ENCODE measurements at places on chromosomes 1 and 21. TPM values are rescaled to one million over a fixed set of nuclear protein-coding genes. Genes with fewer than 3 reads are reported as not detected.

Gene CD1E
- 0.21 TPM for total RNA-seq

DNA sequence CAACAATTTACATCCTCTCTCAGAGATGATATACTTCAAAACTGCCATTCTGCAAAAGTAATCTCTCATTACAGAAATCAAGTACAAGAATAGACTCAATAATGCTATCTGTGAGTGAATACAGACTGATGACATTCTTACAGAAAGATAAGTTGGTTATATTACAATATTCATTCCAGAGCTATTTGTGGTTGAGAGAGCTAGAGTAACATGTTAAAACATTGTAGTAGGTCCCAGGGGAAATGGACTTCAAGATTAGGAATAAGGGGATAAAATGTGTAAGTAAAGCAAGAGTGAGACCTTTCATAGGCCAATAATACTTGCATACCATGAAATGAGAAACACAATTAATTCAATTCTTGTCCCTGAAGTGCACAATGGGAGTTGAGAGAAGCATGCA lies 1.5 kb downstream of the F13B start:
- no peak for DNase-seq

DNA sequence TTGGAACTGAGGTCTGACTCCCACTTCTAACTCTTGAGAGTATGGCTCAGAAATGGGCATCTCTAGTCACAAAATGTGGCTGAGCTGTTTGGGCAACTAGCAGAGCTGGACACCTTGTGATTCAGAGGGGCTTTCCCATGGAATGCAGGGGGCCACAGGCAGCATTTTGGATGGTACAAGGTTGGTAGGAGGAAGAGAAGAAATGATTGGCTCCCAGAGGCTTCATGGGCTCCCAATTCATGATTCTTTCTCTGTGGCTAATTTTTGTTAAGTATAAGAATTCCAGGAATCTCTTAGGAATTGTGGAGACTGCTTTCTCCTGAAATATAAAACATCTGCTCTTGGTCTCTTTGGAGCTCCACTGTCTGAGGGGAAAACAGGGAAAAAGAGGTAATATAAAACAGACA lies 49.7 kb downstream of the PBX1 start:
- no peak for DNase-seq

DNA sequence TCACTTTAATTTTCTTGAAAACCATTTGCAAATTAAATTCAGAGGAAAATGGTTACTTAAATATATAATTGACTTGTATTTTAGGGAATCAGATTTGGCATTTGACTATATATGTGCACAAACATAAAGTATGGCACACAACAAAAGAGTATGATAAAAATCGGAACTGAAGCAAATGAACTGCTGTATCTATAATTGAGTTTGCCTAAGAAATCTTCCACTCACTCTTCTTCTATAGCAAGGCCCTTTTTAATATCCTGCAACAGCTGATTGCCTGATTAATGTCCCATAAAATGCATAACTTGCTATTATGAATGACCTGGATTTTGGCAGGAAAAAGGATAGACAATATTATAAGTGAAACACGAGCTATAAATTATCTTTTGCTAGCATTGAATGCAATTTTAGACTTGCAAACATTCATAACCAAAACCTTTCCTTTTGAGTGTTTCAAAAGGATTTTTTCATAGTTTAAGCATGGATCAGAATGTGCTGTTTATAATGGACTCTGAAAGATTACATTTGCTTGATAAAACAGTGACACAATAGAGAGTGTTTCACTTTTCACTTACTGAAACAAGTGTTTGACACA lies 2204.3 kb downstream of the MRPL39 start:
- DNase-seq, result no peak

Data from uterus (tissue), 4 donors.